Brain microvascular endothelial cell (primary cell): ENCODE measurements at places on chromosomes 1 and 21.
A peak's percentile ranks its signal among the peaks of the same experiment; 100 is the strongest.

- DNase-seq: no peak
Measured at GRCh38 chr1:163877016-163877415, 555.3 kb downstream of the NUF2 start.

DNA sequence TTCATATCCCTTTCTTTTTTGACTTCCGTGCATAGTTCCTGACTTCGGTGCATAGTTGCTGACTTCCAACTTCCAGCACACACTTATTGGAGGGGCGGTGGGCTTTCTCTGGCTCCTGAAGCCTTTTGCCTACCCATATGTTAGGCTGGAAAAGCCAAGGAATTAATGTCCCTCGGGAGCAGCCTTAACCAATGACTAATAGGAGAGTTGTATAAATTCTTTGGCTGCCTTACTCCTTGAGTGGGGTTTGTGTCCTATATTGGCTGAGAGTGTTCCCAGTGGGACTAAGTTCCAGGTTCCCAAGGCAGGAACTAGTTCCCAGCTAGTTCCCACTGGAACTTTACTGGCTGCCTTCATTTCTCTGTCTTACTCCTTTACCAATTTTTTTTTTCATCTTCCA, 105.7 kb downstream of the ZNF326 start:
- no peak for DNase-seq

GRCh38 chr1:37169743-37170275, 135.5 kb upstream of the GRIK3 start:
- no peak for DNase-seq

- no peak for DNase-seq
Measured at GRCh38 chr21:35484851-35485250, 435.7 kb upstream of the RUNX1 start.

GRCh38 chr1:173280899-173281660, 73.9 kb upstream of the TNFSF4 start:
- no peak for DNase-seq

GRCh38 chr1:205703072-205703471, 22.8 kb upstream of the SLC45A3 start:
- DNase-seq: no peak

- no peak for DNase-seq
Measured at GRCh38 chr1:77562596-77563150, 119.8 kb downstream of the ZZZ3 start.

- DNase-seq: no peak
Measured at GRCh38 chr1:168400139-168400538, 119.5 kb downstream of the TBX19 start.

GRCh38 chr1:239061770-239062169, 324.6 kb upstream of the CHRM3 start:
- DNase-seq: no peak

GRCh38 chr1:44012404-44012803, 18.9 kb downstream of the SLC6A9 start:
- DNase-seq: no peak

- peak; percentile 58 for DNase-seq
Measured at GRCh38 chr1:51236531-51237350, 668 bp downstream of the RNF11 start.

- DNase-seq: no peak
Measured at GRCh38 chr1:1300352-1300739, 7.4 kb downstream of the ACAP3 start.

DNA sequence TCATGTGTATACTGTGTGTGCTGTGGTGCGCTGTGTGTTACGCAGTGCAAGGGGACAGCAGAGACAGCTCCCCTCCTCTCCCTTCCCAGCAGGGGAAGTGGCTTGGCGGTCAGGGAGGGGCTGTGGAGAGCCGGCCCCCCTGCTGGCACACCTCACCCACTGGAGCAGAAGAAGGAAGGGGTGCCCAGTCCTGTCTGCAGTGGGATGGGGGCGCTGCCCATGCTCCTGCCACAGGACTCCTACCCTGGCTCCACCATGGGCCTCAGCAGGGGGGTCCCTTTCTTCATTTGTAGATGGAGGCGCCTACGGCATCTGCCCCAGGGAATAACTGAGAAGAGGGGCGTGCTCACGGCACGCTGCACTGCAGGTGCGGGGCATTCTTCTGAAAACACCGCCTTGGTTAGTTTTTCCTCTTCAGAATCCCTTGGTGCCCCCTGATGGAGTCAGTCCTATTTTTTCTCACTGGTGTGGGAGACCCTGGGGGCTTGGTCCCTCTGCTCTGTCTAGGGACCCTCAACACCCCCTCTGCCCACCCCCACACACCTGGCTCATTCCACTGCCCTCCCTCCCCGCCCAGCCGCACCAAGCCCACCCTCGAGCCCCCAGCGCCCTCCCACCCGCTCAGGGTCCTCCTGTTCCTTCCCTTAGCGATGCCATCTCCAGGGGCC, 13.8 kb upstream of the LDLRAP1 start:
- DNase-seq: no peak

DNA sequence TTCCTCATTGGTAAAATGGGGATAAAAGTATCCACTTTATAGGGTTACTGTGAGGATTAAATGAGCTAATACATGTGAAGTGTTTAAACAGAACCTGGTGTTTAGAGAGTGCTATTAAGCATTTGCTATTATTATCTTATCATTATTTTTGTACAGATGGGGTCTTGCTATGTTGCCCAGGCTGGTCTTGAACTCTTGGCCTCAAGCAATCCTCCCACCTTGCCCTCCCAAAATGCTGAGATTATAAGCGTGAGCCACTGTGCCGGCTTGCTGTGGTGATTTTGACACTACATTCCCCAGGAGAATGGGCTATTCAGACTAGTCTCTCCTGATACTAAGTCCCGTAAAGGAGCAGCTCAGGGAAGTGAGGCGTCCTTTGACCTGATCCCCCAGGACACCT, 6.3 kb upstream of the ARHGEF10L start:
- DNase-seq: no peak

DNA sequence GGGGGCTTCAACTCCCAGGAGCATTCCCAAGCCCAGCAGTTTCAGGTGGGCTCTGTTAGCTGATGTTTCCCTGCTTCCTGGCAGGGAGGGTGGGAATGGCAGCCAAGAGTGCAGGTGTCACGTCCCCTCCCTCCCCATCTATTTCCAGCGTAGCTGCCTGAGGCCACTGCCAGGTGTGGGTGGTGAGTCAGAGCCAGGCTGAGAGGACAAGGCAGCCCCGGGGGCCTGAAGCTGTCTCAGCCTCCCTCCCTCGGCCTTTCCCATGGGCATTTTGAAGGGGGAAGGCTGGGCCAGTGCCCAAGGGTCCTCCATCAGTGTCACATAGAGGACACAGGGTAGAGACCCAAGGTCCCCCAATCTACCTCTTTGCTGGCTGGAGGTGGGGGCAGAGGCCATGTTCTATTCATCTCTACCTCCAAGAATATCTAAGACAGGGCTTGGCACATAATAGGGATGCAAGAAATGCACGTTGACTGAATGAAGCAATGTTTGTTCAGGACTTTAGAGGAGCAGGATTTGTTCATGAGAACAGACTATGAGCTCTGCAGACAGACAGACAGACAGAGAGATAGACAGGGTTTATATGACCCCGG, 34.4 kb upstream of the ID3 start:
- DNase-seq: no peak
